CD4-positive, alpha-beta T cell treated with Interleukin-2 at 100 ng/mL for 4 hours (primary cell): ENCODE measurements at places on chromosomes 11 and 22.

DNA sequence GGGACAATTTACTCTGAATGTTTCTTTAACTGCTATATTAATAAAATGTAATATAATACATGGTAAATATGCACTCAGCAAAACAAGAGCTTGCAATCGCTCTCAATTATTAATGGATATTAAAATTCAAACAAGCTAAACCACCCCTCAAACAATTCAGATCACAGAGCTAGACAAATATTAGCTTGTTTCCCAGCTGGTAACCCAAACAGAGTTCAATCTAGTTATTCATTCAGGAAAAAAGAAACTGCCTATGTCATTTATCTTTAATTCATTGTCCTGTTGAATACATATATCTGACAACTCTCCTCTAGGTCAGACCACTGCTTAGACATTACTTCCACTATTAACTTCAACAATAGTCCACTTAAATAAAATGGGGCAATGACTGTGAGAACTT lies 78.7 kb downstream of the SERGEF start:
- no peak for DNase-seq

DNA sequence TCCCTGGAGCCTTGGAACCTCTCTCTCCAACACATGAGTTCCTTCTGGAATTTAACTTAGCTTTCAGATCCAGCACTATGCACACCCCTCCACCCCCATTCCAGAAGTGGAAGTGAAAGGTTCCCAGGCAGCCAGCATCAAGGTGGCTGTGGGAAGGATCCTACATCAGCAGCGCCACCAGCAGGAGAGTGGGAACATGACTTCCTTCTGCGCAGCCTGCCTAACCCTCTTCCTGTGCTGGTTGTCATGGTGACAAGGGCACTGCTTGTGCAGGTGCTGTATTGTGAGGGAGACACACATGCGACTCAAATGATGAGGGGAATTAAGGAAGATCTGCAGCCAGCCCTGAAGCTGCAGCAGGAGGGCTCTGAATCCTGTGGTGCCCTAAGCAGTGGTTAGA lies 904.5 kb upstream of the API5 start:
- DNase-seq = no peak

DNA sequence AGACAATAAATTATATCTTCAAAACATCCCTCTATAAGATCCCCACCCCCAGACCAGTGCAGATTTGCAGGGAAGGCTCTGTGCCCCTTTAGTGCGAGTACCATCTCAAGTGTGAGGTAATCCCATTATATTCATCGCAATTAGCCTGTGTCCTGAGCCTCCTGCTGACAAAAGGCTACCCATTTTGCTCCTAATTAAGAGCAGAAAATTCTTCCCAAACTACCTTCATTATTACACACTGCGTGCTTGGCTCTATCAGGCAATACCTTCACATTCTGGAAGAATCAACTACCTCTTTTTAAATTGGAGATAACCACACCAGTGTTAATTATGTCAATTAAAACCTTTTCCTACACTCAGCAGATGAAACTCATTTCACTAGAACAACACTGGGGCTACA lies 1133.4 kb upstream of the CCDC90B start:
- DNase-seq = no peak

DNA sequence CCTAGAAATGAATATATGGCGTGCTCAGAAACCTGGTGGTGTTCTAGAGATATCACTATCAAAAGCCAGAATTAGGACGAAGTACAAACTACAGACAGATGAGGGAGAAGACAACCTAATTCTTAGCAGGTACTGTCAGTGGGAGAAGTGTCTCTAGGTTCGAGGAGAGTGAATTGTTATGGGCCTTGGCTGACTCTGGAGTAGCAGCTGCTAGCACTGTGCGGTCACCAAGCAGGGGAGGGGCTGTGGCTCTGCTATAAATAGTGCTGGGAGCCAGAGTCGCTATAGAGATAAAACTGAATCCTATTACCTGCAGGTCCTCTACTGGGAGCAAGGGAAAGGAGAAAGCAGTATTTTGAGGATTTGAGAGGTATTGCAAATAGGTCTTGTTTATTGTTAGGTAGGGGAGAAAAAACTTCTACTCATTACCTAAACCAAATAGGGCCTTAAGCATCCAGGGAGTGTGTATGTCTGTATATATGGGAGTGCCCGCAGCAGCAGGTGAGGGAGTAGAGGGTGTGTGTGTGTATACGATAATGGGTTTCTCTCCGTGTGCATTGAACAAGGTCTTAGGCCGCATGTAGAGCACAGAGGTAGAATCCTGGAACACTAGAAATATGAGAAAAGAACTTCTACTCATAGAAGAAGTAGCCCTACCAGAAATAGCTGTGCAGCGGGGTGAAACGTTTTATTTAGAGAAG lies 2.2 kb downstream of the MADD start:
- DNase-seq = no peak

GRCh38 chr11:100512475-100512874 lies 174.6 kb upstream of the ARHGAP42 start:
- no peak for DNase-seq

- DNase-seq = no peak
Observed at GRCh38 chr11:97717922-97718321, 1302.8 kb upstream of the CNTN5 start.

- DNase-seq = no peak
Observed at GRCh38 chr11:116096272-116096995, 592.2 kb upstream of the CADM1 start.

DNA sequence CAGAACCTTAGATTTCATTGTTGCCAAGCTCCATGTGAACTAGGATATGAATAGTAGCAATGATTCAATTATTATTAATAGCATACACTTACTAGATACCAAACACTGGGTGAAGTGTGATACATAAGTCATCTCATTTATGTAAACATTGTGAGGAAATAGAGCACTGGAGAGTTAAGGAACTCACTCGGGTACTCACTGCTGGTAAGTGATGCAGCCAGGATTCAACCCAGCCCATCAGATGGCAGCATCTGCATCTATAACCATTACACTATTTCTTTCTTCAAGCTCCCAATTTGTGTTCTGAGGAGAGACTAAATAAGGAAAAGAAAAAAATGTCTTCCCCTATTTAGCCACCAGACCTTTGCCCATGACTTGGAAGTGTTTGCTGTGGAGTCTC lies 10.2 kb upstream of the ALG8 start:
- DNase-seq = no peak
